Airway epithelial cell (primary cell): ENCODE measurements at places on chromosomes 7 and 10. TPM values are rescaled to one million over a fixed set of nuclear protein-coding genes. Genes with fewer than 3 reads are reported as not detected.

NPTX2 gene
- total RNA-seq: 0.07 TPM in 1 of 2 replicates, not detected in the other

SPAM1 gene
- not detected in 2 replicates for total RNA-seq

AKR1E2 gene
- total RNA-seq: 1.1 and 1.4 TPM in 2 replicates

DPY19L1 gene
- 14.4 and 15.4 TPM in 2 replicates for total RNA-seq

GCK gene
- 0.28 TPM in 1 of 2 replicates, not detected in the other for total RNA-seq

GDF2 gene
- total RNA-seq: not detected in 2 replicates

VPS37D gene
- total RNA-seq: 2.1 and 2.3 TPM in 2 replicates

NUTM2E gene
- total RNA-seq: not detected in 2 replicates

GPR85 gene
- total RNA-seq: 1.1 and 4.6 TPM in 2 replicates

ASB10 gene
- total RNA-seq: not detected in 2 replicates

TNS3 gene
- 14.8 and 17.8 TPM in 2 replicates for total RNA-seq

WNT8B gene
- 0.14 TPM in 1 of 2 replicates, not detected in the other for total RNA-seq
